Daoy (cell line): ENCODE measurements at places on chromosomes 16 and 17. TPM values are rescaled to one million over a fixed set of nuclear protein-coding genes. Genes with fewer than 3 reads are reported as not detected.
A peak's percentile ranks its signal among the peaks of the same experiment; 100 is the strongest.

DNA sequence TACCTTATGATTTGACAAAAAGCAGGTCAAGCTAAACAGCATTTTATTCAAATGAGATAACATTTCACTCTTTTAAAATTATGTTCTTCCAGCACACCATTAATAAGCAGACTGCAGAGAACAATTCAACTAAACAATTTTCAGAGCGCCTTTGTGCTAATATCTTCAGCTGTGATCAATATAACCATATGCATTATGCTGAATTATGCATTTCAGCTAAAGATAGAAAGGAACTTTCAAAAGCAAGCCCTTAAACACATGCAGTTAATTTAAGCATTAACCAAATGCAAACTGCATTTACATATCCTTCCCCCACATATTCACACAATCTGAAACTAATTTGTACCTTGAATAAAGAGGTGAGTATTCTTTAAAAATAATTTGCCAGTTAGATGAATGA, 41.6 kb downstream of the RPGRIP1L start:
- DNase-seq = no peak

DNA sequence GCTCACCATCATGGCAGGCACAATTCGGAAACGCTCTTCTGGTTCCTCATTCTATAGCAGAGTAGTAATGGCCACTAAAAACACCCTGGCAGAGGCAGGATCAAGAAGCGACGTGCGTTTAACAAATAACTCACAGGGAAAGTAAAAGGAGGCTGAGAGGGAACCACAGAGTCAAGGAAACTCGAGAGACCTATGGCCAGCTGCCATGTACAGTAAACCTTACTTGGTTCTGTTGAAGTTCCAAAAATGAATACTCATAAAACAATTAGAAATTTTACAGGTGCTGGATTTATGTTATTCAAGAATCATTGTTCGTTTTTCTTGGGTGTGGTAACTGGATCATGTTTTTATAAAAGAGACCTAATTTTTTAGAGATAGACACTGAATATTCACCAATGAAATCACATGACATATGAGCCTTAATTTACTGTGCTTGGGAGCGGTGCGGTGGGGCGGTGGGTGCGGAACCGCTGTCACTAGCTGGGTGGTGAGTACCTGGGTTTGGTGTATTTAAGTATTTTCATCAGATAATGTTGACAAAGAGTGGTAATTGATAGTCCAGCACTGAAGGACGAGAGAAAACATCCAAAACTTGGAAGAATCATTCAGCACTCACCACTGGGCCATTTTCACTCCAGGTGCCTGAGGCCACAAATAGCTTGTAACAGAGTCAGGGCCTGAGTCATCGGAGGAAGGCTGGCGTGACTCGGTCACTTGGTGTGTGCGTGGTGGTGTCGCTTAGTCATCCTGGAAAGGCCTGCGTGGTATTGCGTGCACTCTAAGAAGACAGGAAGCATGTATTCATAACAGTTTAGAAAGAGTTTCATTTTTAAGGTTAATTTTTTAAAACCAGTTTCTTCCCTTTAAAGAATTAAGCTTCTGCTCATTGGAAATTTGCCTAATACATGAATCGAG, 135.4 kb upstream of the CHMP6 start:
- peak; percentile 99 for DNase-seq

- DNase-seq = no peak
Observed at GRCh38 chr17:56885312-56885657, 28.6 kb downstream of the TRIM25 start.

GRCh38 chr17:10646392-10646990, 10.6 kb downstream of the MYH3 start:
- DNase-seq = peak; percentile 74

- no peak for DNase-seq
Observed at GRCh38 chr17:7888184-7888920, at the start of gene CHD3. Gene CHD3, plus strand, starts transcription at chr17:7888789. Its CDS starts 212 bp downstream, at chr17:7889001.

The FBXL16 gene
- 0.51 TPM in 1 of 2 replicates, not detected in the other for total RNA-seq

- no peak for DNase-seq
Observed at GRCh38 chr17:78108726-78109488, 19.6 kb downstream of the TMC6 start.

- peak; percentile 2 for DNase-seq
Observed at GRCh38 chr16:53952215-53953208, 248.6 kb downstream of the FTO start.

DNA sequence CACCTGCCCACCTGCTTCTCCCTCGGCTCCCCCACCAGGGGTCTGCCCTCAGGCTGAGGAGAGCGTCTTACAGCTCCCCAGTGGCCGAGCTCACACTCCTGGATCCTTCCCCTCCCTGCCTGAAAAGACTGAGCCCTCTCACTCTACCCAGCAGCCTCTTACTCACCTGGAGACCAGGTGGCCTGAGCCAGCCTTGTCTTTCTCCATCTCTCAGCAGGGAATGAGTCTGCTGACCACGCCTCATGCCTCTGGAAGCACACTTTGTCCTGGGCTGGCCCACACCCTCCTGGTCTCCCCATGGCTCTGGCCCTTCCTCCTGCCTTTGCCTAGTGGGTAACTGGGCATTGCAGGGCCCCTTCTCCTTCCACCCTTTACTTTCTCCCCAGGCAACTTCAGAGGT, 177.2 kb downstream of the ENGASE start:
- no peak for DNase-seq

The NRN1L gene
- not detected in 2 replicates for total RNA-seq

- no peak for DNase-seq
Observed at GRCh38 chr16:68131813-68132706, 46.9 kb downstream of the NFATC3 start.

The FOXL1 gene
- 4.9 and 5.0 TPM in 2 replicates for total RNA-seq

The PAGR1 gene
- 50.0 and 78.6 TPM in 2 replicates for total RNA-seq

GRCh38 chr16:53549970-53550690, 47.1 kb upstream of the AKTIP start:
- peak; percentile 66 for DNase-seq

The RRN3 gene
- 49.8 and 55.8 TPM in 2 replicates for total RNA-seq

The KRT14 gene
- total RNA-seq = 0.63 and 1.4 TPM in 2 replicates

The C1QL1 gene
- 1.2 and 4.9 TPM in 2 replicates for total RNA-seq
